ENCODE measurements at places on chromosomes 3 and 15.

- no peak for DNase-seq
Measured at GRCh38 chr15:69979262-69979661, 118.5 kb downstream of the TLE3 start.

GRCh38 chr3:17980863-17981262 lies 238.4 kb upstream of the TBC1D5 start:
- no peak for DNase-seq

GRCh38 chr15:47367726-47368390 lies 349.4 kb upstream of the SEMA6D start:
- no peak for DNase-seq

- no peak for DNase-seq
Measured at GRCh38 chr3:64488939-64489338, 198.9 kb downstream of the ADAMTS9 start.

- no peak for DNase-seq
Measured at GRCh38 chr3:68017069-68017468, 362.7 kb upstream of the SUCLG2 start.

DNA sequence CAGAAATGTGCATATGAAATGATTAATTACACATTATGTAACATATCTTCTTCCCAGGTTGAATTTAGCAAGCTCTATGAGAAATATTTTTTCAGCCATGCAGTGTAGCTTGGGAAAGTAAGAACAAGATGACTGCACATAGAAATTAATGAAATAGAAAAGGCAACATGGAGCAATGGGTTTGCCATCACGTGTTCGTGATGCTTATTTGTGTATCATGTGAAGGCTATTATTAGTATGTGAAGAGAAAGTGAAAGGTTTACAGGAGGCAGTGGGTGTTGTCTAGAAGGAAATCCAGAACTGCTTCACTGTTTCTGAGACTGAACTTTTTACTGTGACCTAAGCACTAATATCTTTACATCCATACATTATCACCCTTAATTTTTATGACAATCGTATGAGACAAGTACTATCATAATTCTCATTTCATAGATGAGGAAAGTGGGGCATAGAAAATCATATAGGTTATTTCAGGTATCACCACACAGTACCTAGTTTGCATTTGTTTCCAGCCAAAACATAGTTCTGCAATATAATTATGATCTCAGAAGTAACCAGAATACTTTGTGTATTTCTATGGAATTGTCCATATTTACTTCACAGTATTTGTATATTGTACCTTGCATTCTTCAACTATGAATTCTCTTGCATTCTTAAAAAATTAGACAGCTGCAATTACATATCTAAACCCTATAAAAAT lies 14.9 kb downstream of the SERPINI1 start:
- no peak for DNase-seq

DNA sequence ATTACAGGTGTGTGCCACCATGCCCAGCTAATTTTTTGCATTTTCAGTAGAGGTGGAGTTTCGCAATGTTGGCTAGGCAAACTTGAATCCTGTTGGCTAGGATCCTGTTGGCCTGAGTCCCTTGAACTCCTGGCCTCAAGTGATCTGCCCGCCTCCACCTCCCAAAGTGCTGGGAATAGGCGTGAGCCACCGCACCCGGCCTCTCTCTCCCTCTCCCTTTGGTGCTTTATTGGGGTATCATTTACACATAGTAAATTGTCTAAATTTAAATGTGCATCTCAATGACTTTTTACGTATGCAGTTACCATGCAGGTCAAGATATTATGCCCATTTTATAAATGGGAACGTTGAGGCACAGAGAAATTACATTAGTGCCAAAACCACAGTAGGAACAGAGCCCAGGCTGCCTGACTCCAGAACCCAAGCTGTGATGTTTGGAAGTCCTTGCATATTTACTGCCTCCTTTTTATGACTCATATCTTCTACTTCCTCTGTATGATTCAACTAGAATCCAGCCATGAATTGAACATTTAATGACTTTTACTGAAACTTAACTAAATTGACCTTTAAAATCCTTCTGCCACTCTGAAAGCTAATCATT lies 34.0 kb upstream of the RPP14 start:
- DNase-seq, result no peak

Data from hepatocyte (in vitro differentiated cells).